ENCODE measurements at places on chromosomes 13 and 19.

GRCh38 chr19:13896227-13896626 is 9.7 kb downstream of the BRME1 start:
- no peak for DNase-seq

- DNase-seq = peak; percentile 72
Measured at GRCh38 chr13:23570099-23570920, at the start of gene TNFRSF19. Gene TNFRSF19, plus strand, starts transcription at chr13:23570412. Its CDS starts 19,772 bp downstream, at chr13:23590184.

GRCh38 chr19:48556163-48556562 is 4.2 kb downstream of the SULT2B1 start:
- no peak for DNase-seq

- no peak for DNase-seq
Measured at GRCh38 chr13:21069561-21070004, 8.2 kb upstream of the LATS2 start.

GRCh38 chr19:45664575-45664974 is 3.4 kb upstream of the GIPR start:
- no peak for DNase-seq

GRCh38 chr19:13026462-13027370 is 31.4 kb downstream of the NFIX start:
- no peak for DNase-seq

Measured in renal cortex interstitium (tissue), 15 donors.